ENCODE measurements at places on chromosomes 2 and 18.

GRCh38 chr2:71467180-71467815, 13.9 kb downstream of the DYSF start:
- no peak for DNase-seq

GRCh38 chr18:13530879-13531387, 195.4 kb downstream of the FAM210A start:
- DNase-seq, result peak; percentile 8

DNA sequence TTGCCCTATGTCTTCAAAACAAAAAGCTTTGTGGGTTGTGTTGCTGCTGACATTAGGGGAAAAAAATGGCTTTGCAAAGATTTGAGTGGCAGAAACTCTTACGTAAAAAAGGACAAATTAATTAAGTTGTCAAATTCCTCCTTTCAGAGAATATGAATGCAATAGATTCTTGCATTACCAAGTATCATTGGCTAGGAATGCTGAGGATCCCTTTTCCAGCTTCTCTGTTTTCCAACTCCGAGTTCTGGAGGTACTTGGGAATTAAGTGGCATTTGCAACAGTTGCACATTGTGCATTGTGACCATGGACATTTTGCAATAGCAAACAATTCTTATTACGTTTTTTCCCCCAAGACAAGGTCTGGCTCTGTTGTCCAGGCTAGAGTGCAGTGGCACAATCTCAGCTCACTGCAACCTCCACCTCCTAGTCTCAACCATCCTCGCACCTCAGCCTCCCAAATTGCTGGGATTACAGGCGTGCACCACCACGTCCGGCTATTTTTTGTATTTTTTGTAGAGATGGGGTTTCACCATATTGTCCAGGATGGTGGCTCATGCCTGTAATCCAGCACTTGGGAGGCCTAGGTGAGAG, 29.9 kb upstream of the PPP1CB start:
- DNase-seq, result no peak

GRCh38 chr18:52553441-52553840, 213.4 kb downstream of the DCC start:
- no peak for DNase-seq

GRCh38 chr18:42640160-42640559, 475.3 kb downstream of the RIT2 start:
- DNase-seq, result no peak

- DNase-seq, result no peak
Observed at GRCh38 chr2:96824079-96824870, 8.2 kb downstream of the CNNM3 start.

- no peak for DNase-seq
Observed at GRCh38 chr2:201909961-201910361, 103.6 kb downstream of the CDK15 start.

DNA sequence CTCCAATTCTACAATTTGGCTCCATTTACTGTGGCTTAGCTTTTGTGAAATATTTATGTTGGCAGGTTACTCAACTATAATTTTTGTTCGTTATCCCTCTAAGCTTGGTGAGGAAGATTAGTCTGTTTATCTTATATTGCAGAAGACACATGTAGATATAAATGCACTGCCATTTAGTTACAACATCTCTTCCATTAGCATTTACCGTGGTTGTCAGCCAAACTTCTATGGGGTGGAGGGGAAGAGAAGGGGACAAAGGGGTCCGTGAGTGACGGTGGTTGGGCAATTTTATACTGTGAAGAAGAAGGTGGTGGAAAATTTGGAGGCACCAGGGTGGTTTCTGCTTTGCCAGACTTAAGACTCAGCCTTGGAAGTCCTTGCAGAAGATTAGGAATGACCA, 117.6 kb upstream of the CXCR4 start:
- DNase-seq, result no peak

DNA sequence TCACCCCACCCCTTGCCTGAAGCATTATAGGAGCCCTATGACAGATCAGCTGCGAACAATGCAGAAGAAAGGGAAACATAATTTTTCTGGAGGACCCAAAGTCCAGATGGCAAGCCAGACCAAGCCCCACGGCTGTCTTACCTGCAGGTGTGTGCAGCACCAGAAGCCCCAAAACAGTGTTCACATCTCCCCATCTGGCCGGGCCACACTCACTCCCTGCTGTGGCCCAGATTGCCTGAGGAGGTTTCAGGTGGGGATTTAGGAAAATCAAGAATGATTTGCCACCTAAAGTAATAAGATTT, 11.7 kb upstream of the STK17B start:
- no peak for DNase-seq

DNA sequence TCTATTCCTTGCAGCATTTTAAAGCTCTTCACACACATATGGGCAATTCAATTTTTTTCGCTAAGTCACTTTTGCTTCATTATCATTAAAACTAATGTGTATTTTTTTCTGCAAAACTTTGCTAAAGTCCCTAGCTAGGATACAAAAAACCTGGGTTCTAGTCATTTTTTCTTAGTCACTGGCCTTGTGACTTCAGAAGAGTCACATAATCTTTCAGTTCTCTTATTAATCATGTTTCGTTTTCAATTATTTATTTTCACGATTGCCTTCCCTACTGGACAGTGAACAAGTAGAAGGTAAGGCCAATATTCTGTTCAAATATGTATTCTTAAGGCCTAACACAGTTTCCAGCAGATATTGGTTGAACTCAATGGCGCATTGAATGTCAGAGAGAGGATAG, 60.9 kb upstream of the CYRIA start:
- DNase-seq, result no peak

- no peak for DNase-seq
Observed at GRCh38 chr2:28273751-28274150, 118.9 kb upstream of the FOSL2 start.

- no peak for DNase-seq
Observed at GRCh38 chr18:69723434-69723833, 224.2 kb downstream of the CD226 start.

- DNase-seq, result no peak
Observed at GRCh38 chr18:36485772-36486171, 188.3 kb downstream of the FHOD3 start.

DNA sequence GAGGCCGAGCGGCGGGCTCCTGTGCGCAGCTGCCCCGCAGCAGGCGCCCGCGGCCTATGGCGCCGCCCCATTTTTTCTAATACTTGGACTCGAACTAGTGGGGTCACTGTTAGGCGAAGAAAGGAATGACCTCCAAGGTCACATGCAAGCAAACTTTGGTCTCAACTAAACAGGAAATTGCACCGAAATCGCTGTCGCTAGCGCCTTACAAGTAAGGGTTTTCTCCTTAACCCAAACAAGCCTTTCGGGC, 339 bp downstream of the ACAA2 start:
- DNase-seq, result no peak

GRCh38 chr2:142174176-142174575, 43.4 kb upstream of the LRP1B start:
- DNase-seq, result no peak

Measured in neuronal stem cell (in vitro differentiated cells).